Activated CD4-positive, alpha-beta T cell treated with anti-CD3 and anti-CD28 coated beads, Interleukin-2, Interleukin-4, amounts not matched to agents 100 ng/mL and 50 ng/mL, durations not matched to agents 16 hours and 8 hours (primary cell): ENCODE measurements at places on chromosomes 1 and 21.

- DNase-seq, result no peak
Measured at GRCh38 chr1:168430321-168430720, 113.5 kb downstream of the XCL2 start.

GRCh38 chr21:41973861-41974751 is 20.3 kb upstream of the C2CD2 start:
- DNase-seq, result no peak

- DNase-seq, result no peak
Measured at GRCh38 chr1:231241750-231242149, 738 bp downstream of the GNPAT start.

GRCh38 chr1:57866998-57867397 is 443.1 kb upstream of the DAB1 start:
- DNase-seq, result no peak

DNA sequence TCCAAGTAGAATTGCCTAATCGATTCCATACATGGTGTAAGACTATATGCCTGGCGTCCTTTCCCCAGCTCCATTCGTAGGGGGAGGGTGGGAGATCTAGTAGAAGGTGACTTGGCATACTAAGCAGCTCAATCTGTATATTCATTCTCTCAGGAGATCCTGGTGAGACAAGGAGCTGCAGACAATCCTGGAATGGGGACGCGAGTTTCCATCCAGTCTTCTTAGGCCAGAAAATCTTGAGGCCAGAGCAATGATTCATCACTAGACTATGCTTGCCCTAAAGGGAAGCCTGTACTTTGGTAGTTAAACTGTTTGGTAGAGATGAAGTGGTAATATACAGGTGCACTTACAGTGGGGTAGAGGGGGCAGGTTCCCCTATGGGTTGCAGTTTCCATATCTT is 468.7 kb downstream of the ADGRL2 start:
- DNase-seq, result no peak
